GM04503 (cell line): ENCODE measurements at places on chromosomes 3 and 15.

DNA sequence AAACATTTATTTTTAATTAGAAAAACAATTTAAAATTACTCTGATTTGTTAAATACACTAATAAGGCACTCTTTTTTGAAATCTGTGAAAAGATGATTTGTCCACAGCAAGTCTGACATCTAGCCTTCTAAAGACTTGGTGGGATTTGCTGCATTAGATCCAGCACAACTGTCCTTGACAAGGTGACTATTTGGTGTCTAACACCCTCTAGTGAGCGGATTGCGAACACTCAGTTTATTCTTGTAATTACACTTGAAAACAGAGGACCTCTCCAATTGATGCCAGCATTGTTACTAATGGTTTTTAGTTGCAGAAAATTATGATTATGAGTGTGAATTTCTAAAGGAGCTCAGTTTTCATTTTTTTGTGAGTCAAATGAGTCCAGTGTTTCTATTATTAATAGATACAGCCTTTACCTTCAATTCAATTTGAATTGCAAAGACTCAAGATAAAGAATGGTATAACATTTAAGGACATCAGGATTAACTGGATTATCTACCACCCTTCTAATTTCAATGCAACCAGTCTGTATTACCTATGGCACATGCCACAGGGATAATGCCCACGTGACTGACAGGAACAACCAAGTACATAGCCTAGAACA, 29.7 kb upstream of the STRIT1 start:
- peak; percentile 15 for DNase-seq

DNA sequence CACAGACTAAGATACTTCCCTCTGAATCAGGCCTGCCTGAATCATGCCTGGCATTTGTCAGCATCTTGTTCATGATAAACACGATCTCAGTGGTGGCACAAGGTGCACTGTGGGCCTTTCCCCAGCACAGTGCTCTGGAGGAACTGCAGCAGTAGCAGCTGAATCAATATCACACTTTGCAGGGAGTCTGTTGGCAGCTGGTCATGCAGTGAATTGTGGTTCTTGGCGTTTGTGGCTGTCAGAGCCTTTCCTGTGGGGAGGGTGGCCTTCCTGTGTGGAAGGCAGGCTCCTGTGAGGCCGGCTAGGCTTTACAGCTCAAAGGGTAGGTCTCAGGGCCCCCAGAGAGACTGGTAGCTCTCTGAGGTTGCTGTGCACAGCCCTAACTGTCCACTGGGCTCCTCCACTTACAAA, 54.4 kb upstream of the TLE3 start:
- no peak for DNase-seq

GRCh38 chr3:195443391-195443989, 670 bp upstream of the ACAP2 start:
- DNase-seq: no peak

DNA sequence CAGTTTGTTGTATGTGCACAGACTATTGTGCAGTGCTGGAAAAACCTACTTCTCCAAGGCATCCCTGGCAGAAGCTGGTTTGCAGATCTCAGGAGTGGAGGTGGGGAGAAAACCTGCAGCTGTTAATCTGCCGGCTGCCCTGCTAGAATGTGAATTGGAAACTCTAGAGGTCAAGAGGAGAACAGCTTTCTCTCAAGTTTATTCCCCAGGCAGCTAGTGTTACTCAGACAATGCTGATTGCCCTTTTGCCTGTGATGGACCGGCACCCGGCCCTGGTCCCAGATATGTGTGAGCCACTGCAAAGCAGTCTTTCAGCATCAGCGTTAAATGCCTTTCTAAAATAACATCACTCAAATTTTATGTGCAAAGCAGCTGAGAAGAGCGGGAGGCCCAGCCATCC, 129.7 kb upstream of the TPM1 start:
- DNase-seq: no peak

- DNase-seq: no peak
Observed at GRCh38 chr3:102529452-102529851, 94.6 kb downstream of the ZPLD1 start.

- no peak for DNase-seq
Observed at GRCh38 chr3:11592445-11593298, 51.0 kb downstream of the VGLL4 start.

- peak; percentile 39 for DNase-seq
Observed at GRCh38 chr3:157300094-157300493, 136.6 kb upstream of the PTX3 start.

- no peak for DNase-seq
Observed at GRCh38 chr3:140816372-140817195, 125.1 kb upstream of the SLC25A36 start.

- peak; percentile 29 for DNase-seq
Observed at GRCh38 chr3:57100046-57100695, 39.7 kb downstream of the SPATA12 start.

DNA sequence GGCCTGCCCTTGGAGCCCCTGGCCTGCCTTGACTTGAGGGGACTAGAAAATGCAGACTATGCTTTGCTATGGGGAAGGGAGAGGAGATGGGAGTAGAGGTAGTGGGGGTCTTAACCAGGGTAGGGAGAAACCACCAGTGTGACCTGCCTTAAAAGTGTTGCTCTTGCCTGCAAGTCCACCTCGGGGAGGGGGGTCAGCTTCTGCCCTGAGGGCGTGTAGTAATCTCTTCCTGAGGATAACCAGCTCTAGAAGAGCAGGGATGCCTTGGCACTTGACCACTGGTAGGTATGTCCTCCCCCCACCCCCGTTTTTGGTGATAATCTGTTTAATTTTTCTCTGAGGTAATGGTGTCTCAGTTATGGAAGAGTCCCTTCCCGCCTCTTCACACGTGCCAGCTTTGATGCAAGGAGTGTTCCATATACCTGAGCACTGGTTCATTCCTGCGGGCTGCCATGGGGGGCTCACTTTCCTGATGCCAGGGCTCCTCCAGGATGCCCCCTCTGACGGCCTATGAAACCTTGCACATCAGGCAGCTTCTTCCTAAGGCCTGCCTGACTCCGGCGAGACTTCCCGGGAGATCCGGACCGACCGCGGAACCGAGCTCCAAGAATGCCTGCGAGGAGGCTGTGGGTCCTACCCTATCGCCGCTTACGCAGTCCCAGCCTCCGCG, 780 bp upstream of the P4HTM start:
- no peak for DNase-seq

- no peak for DNase-seq
Observed at GRCh38 chr15:68383161-68384074, 48.5 kb downstream of the ITGA11 start.

DNA sequence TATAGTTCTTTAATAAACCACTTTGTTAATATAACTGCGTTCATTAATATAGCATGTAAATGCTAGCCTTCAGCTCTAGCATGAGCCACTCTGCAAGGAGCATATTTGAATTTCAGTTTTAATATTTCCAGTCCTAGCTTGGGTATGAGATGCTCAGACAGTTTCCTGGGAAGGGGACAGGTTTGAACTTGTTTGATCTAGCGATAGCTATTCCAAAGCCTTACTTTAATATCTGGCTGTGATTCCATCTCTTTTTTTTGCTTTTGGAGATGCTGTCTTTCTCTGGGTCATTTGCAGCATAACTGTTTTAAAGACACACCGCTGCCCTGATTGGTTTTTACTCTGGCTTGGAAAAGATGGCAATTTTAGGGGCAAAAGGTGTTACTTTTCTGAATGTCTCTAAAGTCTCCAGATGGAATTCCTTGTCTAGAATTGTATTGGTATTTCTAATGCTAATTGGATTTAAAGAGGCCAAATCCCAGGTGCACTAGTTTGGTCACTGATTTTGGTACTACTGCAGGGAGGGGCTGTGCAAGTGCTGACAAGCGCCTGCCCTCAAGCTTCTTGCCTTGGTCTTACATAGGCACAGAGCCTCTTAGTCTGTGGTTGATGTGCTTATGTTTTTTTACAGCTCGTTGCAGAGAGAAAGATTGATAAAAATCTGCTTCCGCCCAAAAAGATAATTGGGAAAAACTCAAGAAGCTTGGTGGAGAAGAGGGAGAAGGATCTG, 2.8 kb downstream of the NISCH start:
- no peak for DNase-seq

DNA sequence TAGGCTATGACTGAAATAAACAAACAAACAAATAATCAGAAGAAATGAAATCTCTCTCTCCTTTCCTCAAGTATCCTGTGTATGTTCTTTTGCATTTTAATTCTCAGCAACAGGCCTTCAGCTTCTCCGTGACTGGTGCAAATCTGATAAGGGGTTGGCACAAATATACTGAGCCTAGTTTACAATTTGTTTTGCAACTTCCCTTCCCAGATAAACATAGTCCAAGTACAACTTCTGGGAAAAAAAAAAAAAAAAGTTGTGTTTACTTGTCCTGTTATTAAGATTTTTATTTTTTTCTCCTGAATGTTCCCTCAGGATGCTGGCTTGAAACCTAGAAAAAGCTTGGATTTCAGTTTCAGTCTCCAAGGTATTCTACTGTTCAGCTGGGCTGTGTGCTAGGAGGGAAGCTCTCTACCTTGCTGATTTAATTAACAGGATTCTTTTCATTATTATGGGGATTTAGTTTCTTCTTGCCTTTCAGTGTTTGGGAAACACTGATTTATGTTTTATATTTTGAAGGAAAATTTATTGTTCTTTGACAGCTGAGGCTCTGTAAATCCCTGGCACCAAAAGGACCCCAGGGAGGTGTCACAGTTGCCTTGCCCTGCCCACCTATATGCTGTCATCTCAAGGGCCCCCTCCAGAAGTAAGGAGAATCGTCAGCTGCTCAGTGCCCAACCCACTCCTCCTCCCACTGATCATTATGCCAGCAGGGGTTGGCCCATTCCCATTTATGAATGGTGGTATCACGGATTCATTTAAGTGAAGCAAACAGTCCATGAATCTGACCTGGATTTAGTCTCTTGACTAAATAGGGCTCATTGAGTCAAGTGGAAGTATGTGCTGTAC, 185.2 kb downstream of the MEIS2 start:
- no peak for DNase-seq

DNA sequence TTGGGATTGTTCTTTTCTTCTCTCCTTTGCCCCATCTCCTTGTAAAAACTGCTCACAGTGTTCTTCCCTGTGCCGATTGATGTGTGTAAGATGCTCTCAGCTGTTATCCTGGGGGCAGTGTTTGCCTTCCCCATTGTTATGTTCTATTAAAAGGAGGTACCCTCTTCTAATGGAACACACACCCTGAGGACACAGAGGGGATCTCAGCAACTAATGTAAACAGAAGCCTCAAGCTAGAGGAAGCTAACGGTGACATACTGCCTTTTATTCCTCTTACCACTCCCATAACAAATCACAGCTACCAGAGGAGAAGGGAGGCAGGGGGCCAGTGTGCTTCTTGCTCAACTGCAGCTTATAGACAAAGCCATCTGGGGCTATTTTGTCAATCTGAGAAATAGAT, 2.2 kb downstream of the TAGLN3 start:
- no peak for DNase-seq

- DNase-seq: no peak
Observed at GRCh38 chr3:195595785-195596531, 12.2 kb upstream of the APOD start.

GRCh38 chr3:169939320-169939719, 27.3 kb upstream of the SEC62 start:
- DNase-seq: no peak

GRCh38 chr3:114627770-114628169, 333.9 kb downstream of the TIGIT start:
- DNase-seq: no peak

- no peak for DNase-seq
Observed at GRCh38 chr3:146184241-146185015, 23.4 kb upstream of the PLOD2 start.

- no peak for DNase-seq
Observed at GRCh38 chr3:5187920-5188418, 462 bp downstream of the EDEM1 start.

- DNase-seq: no peak
Observed at GRCh38 chr15:36924034-36924433, 176.3 kb downstream of the MEIS2 start.

GRCh38 chr3:180181387-180181786, 144.7 kb upstream of the PEX5L start:
- no peak for DNase-seq

GRCh38 chr3:127214975-127215374, 22.0 kb downstream of the PRR23E start:
- DNase-seq: no peak

GRCh38 chr3:18445401-18446148, 20.4 kb upstream of the SATB1 start:
- no peak for DNase-seq

- no peak for DNase-seq
Observed at GRCh38 chr15:92797168-92798052, 102.7 kb upstream of the CHD2 start.
